Heart right ventricle (tissue), 16 donors: ENCODE measurements at places on chromosomes 11 and 22. TPM values are rescaled to one million over a fixed set of nuclear protein-coding genes. Genes with fewer than 3 reads are reported as not detected.

The RIMBP3B gene
- not detected for total RNA-seq

The OR8G1 gene
- not detected for total RNA-seq

The MS4A3 gene
- not detected for total RNA-seq

The ZNF215 gene
- total RNA-seq: 0.52 TPM

- no peak for DNase-seq
These were observed 55.0 kb downstream of the DDI1 start for GRCh38 chr11:104091281-104092096.

DNA sequence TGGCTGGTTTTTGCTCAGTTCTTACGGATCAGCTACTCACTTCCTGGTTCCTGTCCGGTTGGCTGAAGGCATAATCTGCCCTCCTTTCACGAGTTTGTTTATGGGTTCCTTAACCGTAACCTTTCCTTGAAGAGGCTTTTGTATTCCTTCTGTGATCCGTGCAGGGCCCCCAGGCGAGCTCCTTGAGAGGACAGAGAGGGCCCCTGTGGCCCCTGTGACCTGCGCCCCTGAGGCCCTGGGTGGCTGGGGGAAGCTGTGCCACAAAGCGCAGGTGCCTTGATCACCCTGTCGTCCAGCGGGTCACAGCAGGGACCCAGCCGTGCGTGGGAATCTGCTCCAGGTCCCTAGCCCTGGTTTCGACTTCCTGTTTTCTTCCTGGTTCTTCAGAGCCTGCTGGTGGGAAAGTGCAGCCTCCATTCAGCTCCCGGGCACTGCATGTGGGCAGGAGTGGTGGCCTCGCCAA lies 27.8 kb upstream of the FADD start:
- DNase-seq: no peak

DNA sequence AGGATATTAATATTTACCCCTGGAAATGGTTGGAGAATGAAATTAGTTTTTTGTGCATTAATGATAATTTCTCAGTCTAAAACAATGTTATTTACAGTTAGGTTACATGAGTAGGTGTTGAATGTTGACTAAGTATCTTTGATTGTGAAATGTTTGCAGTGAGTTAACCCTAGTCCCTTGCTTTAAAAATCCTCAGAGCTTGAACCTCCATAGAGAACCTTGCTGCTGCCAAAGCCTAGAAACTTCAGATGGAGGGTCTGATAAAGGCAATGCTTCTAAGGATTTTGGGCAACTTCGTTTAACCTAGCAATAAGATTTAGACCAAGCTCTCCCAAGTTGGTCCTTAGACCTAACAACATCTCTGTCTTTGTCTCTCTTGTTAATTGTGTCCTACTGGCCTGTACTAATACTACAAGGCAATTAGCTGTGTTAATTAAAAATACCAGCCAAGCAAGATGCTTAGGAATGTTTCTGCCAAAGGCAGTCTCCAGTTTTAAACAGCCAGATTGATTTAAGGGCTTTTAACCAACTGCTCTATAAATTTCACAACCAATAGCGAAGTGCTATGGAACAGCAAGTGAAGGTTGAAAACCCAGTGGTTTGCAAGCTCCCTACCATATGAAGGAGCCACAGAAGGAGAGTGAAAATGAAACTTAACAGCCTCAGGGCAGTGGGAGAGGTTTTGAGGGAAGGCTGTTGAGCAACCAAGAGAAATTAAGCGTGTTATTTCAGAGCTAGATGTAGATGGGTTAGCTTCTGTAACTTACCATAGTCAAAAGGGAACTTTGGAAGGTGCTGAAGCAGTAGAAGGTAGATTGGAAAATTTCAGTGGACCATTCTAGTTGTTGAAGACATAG lies 295.9 kb upstream of the ANO5 start:
- no peak for DNase-seq
